ENCODE measurements at places on chromosomes 12 and 14.

GRCh38 chr14:95250140-95250769 lies 69.5 kb downstream of the CLMN start:
- DNase-seq: no peak

DNA sequence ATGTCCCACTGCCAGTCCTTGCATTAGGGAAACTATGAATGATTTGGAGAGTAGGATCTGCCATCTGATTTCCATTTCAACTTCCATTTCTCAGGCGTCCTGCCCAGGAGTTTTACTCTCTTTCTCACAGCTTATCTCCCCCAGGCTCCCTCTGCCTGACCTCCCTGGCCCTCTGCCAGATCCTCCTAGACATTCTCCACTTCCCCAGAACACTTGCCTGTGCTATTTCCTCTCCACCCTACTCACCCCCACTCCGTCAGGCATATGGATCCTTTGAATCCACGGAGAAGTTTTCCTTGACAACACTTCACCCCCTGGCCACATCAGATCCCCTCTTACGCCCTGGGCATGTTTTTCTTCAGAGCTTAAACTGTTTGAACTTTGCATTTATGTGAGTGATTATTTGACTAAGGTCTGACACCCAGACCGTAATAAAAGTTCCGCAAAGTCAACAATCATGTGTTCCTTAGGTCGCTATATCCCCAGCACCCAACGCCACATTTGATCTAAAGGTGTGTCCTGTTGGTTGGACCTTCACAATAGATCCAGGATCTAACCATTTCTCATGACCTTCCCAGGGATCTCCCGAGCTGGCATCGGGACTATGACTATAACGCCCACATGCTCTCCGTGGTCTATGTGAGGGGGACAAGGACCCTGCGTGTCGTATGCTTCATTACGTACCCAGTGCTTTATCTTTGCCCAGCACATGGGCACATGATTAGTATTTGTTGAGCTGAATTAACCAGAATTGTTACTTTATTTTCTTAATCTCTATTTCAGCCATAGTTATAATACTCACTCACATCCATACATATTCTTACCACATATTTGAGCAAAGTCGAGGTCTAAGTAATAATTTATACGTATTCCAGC lies 255.8 kb upstream of the FOXN3 start:
- DNase-seq: no peak

DNA sequence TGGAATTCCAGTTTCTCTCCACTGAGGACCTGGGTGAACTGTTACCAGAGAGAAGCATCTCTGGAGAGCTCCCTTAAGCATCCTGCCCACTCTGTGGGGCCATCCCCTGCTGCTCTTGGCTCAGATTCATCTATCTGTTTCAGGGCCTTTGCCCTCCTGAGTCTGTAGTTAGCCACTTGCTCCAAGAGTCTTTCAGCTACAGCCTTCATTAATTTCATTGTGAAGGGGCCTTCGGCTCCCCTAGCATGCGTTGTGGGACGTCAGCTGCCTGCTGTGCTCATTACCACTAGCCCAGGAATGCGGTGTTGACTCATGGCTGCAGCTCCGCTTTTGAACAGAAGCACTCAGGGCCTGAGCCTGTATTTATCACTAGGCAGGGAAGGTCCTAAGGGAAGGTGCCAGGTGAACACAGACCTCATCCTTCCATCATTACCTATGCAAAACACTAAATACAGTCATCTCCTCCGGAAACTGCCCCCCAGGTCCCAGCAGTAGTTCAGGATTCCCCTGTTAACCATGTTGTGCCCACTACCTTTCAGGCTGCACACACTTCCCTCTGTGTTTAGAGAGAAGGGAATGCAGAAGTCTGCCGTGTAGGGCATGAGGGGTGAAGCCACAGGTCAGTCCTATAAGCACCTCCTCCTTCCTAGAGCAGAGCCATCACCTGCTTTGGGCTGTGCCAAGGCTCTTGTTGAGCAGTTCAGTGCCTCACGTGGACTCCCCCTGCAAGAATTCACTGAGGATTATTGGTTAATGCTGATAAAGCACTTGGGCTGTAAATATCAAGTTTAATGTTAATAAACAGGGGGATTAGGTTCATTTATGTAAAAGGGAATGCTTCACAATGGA lies 191.4 kb downstream of the CACNA1C start:
- DNase-seq: no peak

DNA sequence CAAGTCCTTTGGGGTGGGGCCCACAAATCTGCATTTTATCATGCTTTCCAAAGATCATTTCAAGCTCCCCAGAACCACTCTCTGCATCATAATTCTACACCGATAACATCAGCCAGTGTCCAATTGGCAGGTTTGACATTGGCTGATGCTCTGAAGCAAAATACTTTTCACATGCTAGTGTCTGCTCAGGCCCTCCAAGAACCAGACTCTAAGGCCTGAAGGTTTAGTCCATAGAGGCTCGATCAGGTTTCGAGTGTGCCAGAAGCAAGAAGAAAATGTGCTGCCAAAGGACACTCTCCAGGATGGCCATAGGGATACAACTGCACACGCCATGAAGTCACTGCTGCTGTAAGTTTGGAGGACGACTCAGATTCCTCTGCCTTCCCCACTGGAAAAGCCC lies 280.3 kb downstream of the KSR2 start:
- no peak for DNase-seq

- no peak for DNase-seq
Observed at GRCh38 chr14:38536376-38537038, 280.6 kb upstream of the CLEC14A start.

DNA sequence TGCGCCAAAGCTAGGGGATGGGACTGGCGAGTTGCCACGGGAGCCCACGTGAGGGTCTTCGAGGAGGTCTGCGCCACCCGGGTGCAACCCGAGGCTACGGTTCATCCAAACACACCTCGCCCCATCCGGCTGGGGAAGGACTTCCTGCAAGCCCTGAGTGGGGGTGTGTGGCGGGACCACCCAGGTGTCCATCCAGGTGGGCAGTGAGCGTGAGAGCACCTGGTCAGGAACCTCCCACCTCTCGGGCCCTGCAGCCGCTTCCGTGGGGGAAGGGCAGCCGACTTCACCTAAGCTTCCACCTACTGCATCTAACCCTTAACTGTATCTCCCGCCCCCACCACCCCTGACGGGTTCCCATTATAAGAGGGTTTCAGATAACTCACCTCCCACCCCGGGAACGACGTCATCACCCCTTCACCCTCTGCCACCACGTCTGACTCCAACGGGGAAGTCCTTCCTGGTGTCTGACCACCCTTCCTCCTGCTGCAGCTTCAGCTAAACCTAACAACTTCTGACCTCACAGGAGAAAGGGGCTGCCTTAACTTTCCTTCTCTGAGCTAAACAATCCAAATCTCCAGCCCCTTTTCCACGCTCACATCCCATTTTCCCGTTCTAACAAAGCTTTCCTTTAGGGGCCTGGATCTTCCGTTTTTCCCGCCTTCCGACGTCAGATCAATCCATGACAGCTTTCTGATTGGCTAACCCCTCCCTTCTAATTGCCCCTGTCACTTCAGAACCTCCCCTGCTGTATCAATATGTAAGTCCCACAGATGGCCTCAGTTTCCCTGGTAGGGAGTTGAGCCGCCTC lies 27.4 kb upstream of the SMUG1 start:
- peak; percentile 59 for DNase-seq

- DNase-seq: no peak
Observed at GRCh38 chr14:22553445-22553844, 35.6 kb downstream of the DAD1 start.

DNA sequence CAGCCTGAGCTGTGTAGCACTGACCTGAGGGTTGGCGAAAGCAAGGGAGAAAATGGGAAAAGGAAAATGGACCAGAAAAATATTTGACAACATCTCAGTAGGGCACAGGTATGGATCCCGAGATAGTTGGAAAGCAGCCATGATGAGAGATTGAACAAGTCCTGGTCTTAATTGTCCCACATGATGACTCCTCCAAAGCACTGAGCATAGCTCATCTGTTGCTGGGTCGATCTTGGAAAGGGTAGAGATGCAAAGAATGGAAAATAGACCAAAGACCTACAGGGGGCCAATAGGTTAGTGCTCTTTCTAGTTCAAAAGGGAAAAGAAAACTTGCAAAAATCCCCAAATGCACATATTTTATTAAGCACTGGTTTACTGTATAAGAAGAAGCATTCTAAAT lies 251.9 kb downstream of the SEC23A start:
- DNase-seq: no peak

DNA sequence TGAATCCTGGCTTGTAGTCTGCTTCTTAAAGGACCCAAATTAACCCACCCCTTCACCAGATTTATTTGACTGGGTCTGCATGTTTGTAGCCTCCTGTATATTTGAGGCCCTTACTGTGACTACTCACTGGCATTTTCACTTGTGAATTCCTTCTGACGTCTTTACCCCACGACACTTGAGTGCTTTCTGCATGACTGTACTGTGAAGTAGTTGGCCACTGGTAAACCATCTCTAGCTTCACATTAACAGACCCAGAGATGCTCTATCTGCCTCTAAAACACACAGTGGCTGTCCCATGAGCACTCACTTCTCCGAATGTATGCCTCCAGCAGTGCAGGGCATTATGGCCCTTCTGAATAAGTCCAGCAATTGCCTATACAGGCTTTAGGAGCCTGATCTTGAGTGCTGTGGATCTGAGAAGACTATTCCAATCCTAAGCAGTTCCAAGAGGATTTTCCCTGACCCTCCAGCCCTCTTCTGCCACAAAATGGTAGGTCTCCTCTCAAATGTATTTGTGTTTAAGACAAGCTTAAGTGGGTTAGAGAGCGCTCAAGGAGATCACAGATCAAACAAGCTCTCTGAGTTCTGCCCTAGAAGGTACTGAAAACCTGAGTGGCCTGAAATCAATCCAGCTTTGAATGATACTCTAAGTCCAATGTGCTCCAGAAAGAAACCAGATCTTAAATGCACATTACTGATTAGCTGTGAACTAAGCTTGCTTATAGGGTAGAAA lies 534.7 kb downstream of the RPS29 start:
- no peak for DNase-seq

- DNase-seq: no peak
Observed at GRCh38 chr14:77126461-77126990, 15.1 kb downstream of the ZDHHC22 start.

DNA sequence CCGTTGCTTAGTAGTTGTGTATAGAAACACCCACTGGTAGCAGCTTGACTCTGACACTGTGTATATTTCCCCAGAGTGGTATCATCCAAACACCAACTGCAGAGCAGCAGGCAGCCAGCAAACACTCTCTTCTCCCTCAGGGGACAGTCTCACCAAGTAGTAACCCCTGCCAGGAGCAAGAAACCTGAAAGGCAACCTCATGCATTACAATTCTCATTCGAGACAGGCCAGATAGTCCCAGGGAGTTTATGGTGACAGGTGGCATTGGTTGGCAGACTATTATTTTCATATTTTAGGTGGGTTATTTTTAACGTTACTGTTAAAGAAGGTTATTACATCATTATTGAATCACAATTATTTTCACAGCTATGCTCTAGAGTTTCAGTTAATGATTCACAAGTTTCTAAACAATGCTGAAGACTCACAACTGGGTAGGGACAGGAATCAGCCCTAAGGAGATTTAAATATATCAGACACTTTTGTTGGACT lies 222.8 kb downstream of the EGLN3 start:
- DNase-seq: no peak

- no peak for DNase-seq
Observed at GRCh38 chr14:24774187-24774915, 140.4 kb upstream of the GZMB start.

DNA sequence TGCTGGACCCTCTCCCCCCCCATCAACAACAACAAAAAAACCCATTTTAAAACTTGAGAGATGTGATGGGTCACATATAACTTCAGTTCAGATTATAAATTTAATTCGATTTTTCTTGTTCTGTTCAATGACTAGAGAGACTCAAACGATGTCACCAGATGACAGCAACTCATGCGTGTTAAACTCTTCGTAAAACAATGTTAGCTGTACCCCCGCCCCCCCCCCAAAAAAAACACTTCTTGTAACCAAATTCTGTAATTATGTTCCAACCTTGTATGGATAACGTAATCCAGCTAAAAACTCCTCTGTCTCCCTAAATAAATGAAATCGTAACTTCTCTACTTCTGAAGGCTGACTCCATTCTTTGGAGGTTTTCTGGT lies 614 bp upstream of the NACA start:
- no peak for DNase-seq

- DNase-seq: no peak
Observed at GRCh38 chr14:24064856-24065255, 6.5 kb upstream of the CPNE6 start.

DNA sequence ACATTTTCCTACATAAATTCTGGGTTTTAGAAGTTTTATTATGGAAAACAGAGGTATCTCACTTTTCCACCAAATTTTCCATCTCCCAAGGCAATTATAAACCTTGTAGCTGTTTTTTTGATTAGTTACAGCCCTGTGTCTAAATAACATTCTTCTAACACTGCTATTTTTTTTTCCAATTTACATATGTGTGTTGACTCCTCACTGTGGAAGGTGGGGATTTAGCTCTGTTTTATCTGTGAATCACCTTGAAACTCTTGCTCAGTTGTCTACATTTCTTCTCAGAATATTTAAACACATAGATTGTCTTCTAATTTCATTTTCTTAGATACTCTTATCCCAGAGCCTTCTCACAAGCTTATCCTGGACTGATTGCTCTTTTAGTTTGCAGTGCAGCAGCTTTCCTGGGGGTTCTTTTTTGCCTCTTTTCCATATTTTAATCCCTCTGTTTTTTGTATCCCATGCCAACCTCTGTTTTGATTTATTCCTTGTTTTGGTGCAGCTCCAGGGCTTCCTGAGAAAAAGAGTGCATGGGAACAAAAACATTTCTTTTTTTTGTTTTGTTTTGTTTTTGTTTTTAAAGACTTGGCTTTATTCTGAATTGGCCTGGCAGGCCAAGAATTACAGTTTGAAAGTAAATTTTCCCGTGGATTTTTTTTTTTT lies 36.7 kb downstream of the TBC1D15 start:
- DNase-seq: no peak

GRCh38 chr12:74379114-74379513 lies 158.5 kb upstream of the ATXN7L3B start:
- DNase-seq: no peak

- no peak for DNase-seq
Observed at GRCh38 chr12:57883057-57883456, 36.5 kb upstream of the CTDSP2 start.

DNA sequence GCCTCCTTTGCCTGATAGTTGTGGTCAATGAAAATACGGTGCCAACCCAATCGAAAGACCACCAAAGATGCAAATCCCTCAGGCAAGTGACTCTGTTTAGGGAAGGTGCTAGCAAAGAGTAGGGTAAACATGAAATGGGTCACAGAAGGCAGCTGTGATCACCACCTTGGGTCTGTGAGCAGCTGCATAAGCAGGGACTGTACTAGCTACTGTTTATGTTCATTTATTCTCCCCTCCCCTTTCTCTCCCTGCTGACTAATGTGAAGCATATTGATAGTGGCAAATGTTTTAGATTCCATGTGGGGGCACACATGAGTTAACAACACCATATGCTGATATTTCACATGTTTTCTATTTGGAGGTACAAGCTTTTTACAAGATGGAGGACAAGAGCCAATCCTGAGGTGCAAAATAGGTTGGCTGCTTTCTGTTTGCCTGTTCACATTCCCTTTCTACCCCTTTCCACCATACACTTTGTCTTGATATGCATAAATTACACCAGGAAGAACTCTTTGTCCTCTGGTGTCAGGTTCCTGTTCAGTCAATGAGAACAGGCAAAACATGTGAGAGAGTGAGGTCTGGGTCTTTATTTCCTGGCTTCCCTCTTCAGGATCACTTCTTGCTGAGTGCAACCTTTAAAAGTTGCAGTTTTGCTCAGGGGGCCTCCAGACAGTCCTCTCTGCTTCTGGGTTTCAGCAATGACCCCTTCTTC lies 71.1 kb downstream of the AVPR1A start:
- no peak for DNase-seq

GRCh38 chr12:1573960-1574864 lies 20.2 kb downstream of the FBXL14 start:
- no peak for DNase-seq

Measured in left hindlimb (tissue), 1 donor.